ENCODE measurements at places on chromosomes 4 and X.

- DNase-seq = no peak
Measured at GRCh38 chrX:1316527-1316926, 20.1 kb upstream of the IL3RA start.

DNA sequence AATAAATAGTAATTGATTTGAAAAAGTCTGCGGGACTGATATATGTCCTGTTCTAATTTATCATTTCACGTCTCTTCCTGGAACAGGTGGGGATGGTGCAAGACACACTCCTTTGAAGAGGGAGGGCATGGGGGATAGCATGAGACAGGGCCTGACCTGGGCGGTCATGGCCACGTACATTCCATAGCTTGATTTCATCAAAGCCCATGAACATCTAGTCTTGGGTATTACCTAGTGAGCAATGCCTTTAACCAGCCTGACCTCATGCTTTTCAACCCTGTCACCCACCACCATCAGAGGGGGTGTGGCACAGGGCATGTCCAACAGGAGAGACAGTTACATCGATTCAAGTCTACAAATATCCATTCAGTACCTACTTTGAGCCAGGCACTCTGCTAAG, 52.3 kb upstream of the HOPX start:
- DNase-seq = no peak

DNA sequence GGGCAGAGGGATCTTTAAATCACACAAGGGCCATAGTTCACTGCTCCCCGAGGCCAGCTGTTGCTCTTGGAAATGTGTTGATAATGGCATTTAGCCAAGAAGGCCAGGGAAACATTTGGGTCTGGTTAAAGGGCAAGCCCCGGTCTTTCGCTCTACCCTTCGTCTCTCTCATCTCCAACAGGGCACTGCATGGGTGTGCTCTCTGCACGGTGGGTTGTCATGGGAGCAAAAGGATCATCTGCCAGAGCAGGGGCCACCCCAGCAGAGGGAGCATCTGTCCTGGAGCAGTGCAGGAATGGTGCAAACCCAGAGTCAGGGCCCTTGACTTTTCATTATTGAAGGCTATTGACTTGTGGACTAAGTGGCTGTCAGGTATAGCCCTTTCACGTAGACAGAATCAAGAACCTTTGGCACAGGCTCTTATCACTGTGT, 22.7 kb upstream of the PGRMC2 start:
- no peak for DNase-seq

DNA sequence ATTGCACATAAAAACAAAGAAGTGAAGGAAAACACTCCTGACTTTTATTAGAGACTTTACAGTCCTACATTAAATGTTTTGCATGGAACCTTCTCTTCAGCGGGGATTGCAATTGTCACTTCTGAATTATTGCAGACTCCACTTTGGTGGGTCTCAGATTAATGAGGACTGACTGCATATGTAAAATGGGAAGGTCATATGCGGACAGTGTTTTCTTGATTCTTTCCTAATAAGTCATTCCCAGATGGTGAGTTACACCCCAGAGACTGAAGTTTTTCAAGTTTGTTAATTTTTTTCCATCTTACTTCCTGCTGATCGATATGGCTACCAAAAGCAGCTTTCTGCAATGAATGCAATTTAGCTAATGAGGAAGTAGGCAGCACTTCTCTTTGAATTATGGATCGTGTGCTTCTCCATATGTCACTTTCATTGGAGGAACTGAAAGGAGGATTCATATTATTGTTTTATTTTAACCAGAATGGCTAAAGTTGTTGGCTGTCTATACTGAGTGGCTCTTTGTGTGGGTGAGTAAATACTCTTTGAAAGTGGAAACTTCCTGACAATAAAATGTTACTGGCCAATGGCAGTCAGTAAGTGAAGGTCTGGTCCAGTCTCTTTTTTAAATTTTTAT, 119.3 kb upstream of the CLNK start:
- no peak for DNase-seq

- no peak for DNase-seq
Measured at GRCh38 chr4:18314731-18315130, 293.2 kb upstream of the LCORL start.

GRCh38 chr4:77203380-77204197, 46.6 kb downstream of the CCNG2 start:
- DNase-seq = peak; percentile 52

- peak; percentile 65 for DNase-seq
Measured at GRCh38 chrX:86148024-86148511, at the start of gene DACH2. TSS of gene DACH2 (plus strand) at chrX:86148451.

GRCh38 chr4:30125868-30126267, 594.3 kb upstream of the PCDH7 start:
- DNase-seq = no peak

- DNase-seq = no peak
Measured at GRCh38 chr4:120877021-120877420, 45.5 kb downstream of the PRDM5 start.

DNA sequence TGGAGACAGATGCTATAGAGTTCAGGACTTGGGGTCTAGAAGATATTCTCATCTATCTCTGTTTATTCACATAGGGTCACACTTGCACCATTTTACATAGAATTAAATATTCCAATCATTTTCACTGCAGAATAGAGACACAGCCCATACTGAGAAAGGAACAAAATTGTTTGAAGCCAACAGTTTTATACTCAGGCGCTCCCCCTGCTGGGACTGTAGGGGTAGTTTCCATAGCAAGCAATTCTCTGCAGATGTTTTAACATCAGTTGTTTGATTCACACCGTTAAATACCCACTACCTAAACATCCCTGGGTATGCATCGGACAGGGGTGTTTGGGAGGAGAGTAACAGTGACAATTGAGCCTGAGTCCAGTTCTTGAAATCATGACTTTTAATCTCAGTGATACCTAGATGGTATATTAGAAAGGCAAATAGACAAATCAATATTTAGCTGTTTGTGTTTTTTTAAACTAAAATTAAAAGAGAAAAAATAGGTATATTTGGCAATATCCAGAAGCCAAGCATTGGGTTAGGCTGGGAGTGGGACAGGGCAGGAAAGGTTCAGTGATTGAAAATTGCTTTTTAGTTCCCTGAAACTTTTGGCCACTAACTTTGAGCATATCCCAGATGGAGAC, 33.8 kb downstream of the LONRF3 start:
- DNase-seq = peak; percentile 8

DNA sequence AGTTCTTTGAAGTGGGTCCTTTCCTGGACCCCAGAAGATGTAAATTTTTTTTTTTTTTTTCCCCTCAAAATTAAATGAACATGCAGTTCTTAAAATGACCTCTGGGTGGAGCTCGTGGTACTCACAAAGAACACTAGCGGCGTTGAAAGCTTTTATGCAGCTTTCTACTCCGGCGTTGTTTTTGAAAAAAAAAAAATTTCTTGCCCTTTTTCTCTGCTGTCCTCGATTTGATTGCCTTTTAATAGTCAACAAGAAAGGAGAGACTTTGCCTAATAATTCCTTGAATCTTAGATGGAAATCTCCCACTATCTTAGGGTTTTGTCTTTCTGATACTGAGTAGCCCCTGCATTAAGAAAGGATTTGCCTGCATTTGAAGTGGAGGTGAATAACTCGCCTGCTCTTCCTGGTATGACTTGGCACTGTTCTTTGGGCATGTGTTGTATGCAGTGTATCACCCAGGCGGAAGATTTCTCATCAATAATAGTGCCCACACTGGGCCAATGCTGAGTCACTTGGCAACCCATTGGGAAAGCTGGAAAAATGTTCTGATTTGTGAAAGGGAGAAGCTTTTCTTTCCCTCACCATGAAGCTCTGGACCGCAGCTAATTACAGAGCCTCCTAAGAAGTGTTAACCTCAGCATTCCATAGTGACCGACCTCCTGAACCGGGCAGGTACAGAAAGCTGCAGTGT, 104.0 kb downstream of the PHEX start:
- peak; percentile 7 for DNase-seq

- DNase-seq = no peak
Measured at GRCh38 chrX:131778269-131779218, 234.7 kb downstream of the OR13H1 start.

DNA sequence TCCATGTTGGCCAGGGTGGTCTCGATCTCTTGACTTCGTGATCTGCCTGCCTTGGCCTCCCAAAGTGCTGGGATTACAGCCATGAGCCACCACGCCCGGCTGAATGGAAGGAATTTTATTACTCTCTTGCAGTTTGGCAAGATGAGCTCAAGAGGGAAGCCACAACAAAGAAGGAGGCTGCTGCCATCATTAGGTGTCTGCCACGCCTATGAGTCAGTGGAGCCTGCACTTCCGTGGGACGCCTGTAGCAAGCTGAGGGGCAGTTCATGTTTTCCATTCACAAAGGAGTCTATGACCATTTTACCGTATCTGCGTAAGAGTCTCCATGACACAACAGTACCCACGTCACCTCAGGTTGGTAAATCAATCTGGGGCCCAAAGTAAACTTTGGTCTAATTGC, 51.2 kb upstream of the CHRNA9 start:
- DNase-seq = no peak

DNA sequence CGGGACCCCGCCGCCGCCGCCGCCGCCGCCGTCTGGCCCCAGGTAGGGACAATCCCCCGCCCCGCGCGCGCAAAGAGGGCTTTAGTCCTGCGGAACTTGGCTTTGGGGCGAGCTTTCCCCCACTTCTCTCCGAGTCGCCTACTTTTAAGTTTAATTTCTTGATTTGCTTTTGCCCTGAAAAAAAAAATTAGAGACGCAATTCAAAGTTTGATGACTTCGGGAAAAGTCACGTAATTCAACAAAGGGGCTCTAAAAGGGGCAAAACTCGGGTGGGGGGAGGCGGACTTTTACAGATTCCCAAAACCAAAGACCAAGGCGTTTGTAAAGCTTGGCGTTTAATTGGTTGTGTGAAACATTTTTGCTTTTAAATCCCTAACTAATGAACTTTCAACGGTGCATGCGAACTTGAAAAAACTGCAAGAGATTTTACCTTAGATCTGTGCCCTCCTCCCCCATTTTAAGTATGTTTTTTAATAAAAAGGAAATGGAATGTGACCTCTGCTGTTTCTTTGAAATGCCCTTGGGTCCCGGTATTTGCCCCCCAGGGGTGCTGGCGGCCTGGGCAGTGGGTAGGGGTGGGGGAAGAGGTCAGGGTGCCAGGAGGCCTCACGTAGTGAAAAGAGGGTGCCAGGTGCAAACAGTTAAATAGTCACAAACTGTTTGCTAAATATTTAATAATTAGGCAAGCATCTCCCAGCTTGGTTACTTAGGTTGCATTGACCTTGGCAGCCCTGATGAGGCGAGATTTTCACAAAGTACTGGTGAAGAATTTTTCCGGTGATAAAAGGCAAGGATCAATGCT, 209.7 kb downstream of the NWD2 start:
- no peak for DNase-seq

DNA sequence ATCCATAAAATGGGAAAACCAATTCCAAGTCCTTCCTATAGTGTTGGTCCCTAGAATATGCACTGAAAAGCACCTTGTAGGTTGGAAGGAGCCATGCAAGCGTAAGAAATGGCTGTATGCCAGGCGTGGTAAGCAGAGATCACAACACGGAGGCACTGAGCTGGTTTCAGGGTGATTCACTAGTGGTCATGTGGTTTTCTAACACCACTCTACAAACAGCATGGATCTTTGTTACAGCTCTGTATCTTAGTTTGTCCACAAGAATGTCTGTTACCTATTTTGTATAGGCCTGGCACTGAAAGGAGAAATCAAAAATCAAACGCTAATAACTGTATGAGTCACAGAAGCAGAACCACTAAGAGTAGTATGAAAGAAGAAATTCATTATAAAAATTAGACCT, 71.9 kb downstream of the MAGEB17 start:
- no peak for DNase-seq

DNA sequence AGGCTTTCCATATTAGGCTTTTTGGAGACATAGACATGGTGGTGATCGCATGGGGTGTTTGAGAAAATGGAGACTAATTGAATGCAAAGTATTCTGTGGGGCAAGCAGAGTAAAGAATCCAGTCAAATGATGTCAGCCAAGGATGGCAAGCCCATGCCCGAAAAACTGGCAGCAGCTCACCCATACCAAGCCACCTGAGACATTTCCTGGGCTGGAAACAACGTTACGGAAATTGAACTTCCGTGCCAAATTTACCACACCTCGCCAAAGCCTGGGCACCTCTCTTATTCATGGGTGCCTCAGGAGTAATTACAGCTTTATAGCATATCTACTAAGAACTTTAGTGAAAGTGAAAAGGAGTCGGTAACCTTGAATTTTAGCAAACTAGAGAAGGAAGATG, 166.4 kb downstream of the CBR4 start:
- no peak for DNase-seq

- DNase-seq = no peak
Measured at GRCh38 chr4:33996075-33996718, 2248.1 kb downstream of the ARAP2 start.

DNA sequence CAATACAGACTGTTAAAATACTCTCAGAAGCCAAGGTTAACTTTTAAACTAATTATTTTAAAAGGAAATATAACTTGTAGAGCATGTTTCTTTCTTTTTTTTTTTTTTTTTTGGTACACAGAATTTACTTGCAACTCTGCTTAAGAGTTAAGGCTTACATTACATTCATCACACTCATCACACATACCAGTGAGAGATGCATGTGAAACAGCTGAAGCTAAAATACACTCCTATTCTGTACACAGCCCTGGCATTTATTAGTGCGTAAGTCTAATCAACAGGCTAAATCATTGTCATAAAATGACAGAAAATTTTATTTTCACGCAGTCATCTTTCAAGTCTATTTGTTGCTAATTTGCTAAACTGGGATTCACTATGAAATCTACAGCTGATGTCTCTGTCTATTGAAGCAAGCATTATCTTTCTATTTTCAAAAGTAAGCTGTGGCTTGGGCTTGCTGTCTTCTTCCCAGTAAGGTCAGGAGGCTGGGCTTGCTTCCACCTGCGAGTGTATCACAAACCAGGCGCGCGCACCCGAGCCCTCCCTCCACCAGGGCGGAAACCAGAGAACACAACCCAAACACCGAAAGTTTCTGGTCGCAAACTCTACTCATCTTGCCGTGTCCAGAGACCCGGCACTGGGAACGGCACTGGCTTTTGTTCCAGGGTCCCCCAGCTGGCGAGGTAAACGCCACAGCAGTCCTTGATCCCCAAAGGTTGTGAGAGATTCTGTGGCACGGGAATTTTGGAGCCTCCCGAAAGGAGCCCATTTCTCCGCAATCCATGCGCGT, 3.9 kb downstream of the MAML3 start:
- peak; percentile 30 for DNase-seq

DNA sequence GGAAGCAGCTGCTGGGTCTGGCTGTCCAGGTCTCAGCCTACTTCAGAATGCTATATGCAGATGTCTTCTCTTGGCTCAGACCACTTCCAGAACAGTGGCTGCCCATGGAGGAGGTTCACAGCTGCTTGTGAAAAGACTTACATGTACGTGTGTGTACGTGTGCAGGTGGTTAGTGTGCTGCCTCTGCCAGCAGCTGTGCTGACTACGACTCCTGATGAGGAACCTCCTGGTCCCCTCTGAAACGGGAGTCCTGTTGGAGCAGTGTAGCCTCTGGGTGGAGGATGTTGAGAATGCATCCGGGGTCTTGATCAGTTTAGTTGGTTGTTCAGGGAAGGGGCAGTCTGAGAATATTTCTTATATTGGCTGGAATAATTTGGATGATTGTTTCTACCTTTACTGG, 155.9 kb upstream of the WDR1 start:
- DNase-seq = no peak

DNA sequence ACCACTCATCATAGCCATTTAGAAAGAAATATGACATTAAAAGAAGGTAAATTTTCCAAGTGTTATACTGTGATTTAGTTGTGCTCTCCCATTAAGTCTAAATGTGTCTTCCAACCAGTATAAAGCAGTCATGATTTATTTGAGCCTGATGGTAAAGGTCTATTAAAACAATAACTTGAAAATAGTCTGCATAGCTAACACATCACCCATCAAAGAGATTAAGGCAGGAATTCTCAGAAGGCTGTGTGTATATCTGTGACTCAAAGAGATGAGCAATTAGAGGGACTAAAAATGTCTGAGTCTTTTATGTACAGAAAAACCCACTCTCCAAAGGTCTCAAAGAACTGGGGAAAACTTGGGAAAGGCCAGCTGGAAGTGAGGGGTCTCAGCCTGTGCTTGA, 70.3 kb upstream of the IQCM start:
- DNase-seq = no peak
